ENCODE measurements at places on chromosomes 11 and 22.

DNA sequence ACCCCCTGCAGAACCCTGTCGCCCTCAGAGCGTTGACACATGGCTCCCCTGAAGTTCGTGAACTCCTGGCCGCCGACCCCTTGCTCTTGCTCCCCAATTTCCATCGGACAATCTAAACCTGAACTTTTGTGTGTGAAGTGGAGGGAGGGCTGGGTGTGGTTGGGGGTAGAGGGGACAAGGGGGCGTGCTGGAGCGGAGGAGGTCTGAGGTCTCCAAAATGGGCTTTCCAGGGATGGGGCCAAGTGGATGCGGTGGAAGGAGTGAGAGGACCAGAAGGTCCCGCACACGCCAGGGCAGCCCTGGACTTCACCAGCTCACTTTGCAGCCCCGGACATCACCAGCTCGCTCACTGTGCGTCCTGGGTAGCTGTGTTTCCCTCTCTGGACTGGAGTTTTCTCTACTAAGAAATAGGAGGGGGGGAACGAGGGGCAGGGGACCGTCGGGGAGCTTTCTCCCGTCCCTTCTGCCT is 18.6 kb downstream of the CREB3L1 start:
- DNase-seq, result no peak

GRCh38 chr11:122673701-122674100 is 18.2 kb downstream of the UBASH3B start:
- no peak for DNase-seq

- peak; percentile 100 for DNase-seq
Observed at GRCh38 chr22:50469377-50470305, 5.2 kb downstream of the SBF1 start.

- no peak for DNase-seq
Observed at GRCh38 chr22:30873661-30874060, 94.9 kb downstream of the MORC2 start.

DNA sequence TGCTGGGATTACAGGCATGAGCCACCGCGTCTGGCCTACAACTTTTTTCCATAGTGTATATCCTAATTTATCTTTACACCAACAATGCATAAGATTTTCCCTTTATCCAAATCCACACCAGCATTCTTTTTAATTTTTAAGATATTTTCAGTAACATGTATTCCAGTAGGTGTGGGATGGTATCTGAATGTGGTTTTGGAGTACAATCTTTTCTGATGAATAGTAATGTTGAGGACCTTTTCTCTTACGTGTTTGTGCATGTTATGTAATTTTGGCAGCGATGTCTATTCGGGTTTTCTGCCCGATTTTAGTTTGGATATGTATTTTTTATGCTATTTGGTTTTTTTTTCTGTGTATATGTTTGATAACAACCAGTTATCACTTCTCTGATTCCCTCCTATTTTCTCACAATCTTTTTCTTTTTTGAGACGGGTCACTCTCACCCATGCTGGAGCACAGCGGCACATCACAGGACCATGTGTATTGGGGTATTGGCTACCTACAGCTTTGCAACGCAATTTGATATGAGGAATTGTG is 114.6 kb upstream of the GRK3 start:
- no peak for DNase-seq

DNA sequence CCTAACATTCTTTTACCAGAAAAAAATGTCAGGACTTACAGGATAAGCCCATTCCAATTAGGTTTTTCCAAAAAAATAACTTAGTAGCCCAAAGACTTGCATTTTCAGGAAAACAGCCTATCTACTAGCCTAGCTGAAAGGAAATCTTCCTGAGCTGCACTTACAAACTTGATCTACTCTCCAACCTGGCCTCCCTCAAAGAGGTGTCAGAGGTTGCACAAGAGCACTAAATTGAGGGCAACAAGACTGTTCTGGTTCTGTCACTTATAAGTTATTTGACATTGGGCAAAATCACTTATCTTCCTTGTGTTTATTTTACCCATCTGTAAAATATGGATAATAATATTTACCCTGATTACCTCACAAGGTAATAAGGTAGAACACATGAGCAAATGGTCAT is 7.9 kb upstream of the SOX6 start:
- DNase-seq, result no peak

- DNase-seq, result no peak
Observed at GRCh38 chr11:5534046-5534445, 14.3 kb downstream of the OR52H1 start.

GRCh38 chr11:1299621-1300020 is 9.8 kb downstream of the TOLLIP start:
- no peak for DNase-seq

DNA sequence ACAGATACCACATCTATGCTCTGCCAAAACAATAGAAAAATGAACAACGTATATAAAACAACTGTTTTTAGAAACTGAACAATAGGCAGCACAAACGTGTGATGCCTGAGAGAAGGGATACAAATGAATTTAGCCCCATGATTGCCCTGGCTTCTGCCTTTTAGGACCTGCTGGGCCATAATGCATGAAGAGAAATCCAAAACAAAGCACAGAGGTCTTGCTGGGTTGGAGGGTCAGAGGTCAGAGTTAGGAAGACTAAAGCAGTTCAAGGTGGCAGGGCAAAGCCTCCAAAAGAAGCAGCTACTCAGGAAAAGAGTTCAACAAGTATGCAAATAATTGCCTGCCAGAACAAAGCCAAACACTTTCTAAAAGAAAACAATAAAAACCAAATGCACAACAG is 138.5 kb downstream of the TTC28 start:
- no peak for DNase-seq

GRCh38 chr22:31947296-31947695 is 3.0 kb downstream of the YWHAH start:
- no peak for DNase-seq
